Bronchus fibroblast of lung (primary cell): ENCODE measurements at places on chromosomes 4 and X. TPM values are rescaled to one million over a fixed set of nuclear protein-coding genes. Genes with fewer than 3 reads are reported as not detected.

Gene MPC1L
- total RNA-seq: not detected in 2 replicates

Gene TNMD
- total RNA-seq: not detected in 2 replicates

Gene SPACA5
- not detected in 2 replicates for total RNA-seq

Gene CPE
- 10.7 and 11.6 TPM in 2 replicates for total RNA-seq

Gene NEUROG2
- total RNA-seq: not detected in 2 replicates

Gene GUCY1A1
- 0.67 and 0.89 TPM in 2 replicates for total RNA-seq

Gene TEX13D
- not detected in 2 replicates for total RNA-seq

Gene EIF2S3
- total RNA-seq: 131 and 139 TPM in 2 replicates

Gene ADRA2C
- 0.17 TPM in 1 of 2 replicates, not detected in the other for total RNA-seq

Gene GRIA3
- total RNA-seq: 0.15 TPM in 1 of 2 replicates, not detected in the other

Gene SMIM43
- total RNA-seq: 0.50 and 0.59 TPM in 2 replicates

Gene NXF2
- not detected in 2 replicates for total RNA-seq
